ENCODE measurements at places on chromosomes 11 and 22. TPM values are rescaled to one million over a fixed set of nuclear protein-coding genes. Genes with fewer than 3 reads are reported as not detected.
A peak's percentile ranks its signal among the peaks of the same experiment; 100 is the strongest.

Gene ABCG4
- 0.28 TPM for total RNA-seq

Gene TNNT3
- 15.8 TPM for total RNA-seq

Gene SYT7
- 0.14 TPM for total RNA-seq

GRCh38 chr11:79018371-79018849, 422.4 kb downstream of the TENM4 start:
- H3K36me3 ChIP-seq, result no peaks in the 10 kb centered on the region
- H3K4me3 ChIP-seq, result no peak overlapping the region
- DNase-seq, result no peak
- H3K4me1 ChIP-seq, result no peaks in the 10 kb centered on the region

DNA sequence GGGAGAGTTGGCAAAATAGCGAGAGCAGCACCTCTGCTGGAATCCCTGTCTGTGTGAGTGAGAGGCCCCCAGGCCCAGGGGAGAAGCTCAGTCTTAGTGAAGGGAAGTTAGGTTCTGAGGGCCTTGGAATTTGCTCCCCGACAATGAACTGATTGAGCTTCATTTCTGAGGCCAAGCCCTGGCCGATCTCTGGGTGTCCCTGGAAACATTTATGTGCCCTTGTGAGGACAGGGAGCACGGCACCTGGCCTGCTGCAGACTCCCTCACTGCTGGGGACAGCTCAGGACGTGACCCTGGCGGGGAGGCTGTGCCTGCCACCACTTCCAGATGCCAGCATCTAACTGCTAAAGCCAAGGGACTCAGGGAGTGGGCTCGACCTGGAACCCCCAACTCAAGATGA, 52.0 kb downstream of the ARHGAP8 start:
- no peaks in the 10 kb centered on the region for H3K4me1 ChIP-seq
- H3K36me3 ChIP-seq, result no peaks in the 10 kb centered on the region
- DNase-seq, result no peak
- H3K4me3 ChIP-seq, result no peak overlapping the region

GRCh38 chr11:95089620-95090542, at the start of gene ENDOD1:
TSS of gene ENDOD1 (plus strand) at chr11:95089846. CDS start at chr11:95089928, 82 bp downstream.
- no peaks in the 10 kb centered on the region for H3K36me3 ChIP-seq
- H3K27ac ChIP-seq, result peak within 1 kb of the TSS; percentile 93
- peaks cover 8% of the 10 kb centered on the region for H3K27me3 ChIP-seq
- peaks cover 10% of the 10 kb centered on the region for H3K4me1 ChIP-seq
- peak within 1 kb of the TSS; percentile 72 for H3K4me3 ChIP-seq

DNA sequence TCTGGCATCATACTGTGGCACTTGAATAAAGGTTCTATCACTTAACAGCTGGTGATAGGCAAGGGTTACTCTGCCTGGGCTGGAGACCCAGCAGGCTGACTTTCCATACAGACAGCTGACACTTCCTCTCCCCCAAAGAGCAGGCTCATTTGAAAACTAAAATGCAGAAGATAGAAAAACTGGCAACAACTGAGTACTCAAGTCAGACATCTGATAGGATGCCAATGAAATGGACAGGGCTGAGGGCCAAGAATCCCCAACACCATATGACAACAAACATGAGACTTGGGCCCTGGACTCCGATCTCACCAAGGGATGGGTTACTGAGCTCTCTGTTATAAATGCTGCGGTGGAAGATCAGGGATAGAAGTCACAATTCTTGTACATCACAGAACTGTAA, 237.2 kb downstream of the LRRC4C start:
- H3K27me3 ChIP-seq, result no peaks in the 10 kb centered on the region
- no peaks in the 10 kb centered on the region for H3K4me1 ChIP-seq
- no peak overlapping the region for H3K27ac ChIP-seq
- no peak overlapping the region for H3K4me3 ChIP-seq
- H3K36me3 ChIP-seq, result no peaks in the 10 kb centered on the region
- no peak for DNase-seq

GRCh38 chr11:45169310-45170072, 23.1 kb downstream of the PRDM11 start:
- H3K4me3 ChIP-seq, result no peak overlapping the region
- no peaks in the 10 kb centered on the region for H3K27me3 ChIP-seq
- no peaks in the 10 kb centered on the region for H3K36me3 ChIP-seq
- no peak for DNase-seq

DNA sequence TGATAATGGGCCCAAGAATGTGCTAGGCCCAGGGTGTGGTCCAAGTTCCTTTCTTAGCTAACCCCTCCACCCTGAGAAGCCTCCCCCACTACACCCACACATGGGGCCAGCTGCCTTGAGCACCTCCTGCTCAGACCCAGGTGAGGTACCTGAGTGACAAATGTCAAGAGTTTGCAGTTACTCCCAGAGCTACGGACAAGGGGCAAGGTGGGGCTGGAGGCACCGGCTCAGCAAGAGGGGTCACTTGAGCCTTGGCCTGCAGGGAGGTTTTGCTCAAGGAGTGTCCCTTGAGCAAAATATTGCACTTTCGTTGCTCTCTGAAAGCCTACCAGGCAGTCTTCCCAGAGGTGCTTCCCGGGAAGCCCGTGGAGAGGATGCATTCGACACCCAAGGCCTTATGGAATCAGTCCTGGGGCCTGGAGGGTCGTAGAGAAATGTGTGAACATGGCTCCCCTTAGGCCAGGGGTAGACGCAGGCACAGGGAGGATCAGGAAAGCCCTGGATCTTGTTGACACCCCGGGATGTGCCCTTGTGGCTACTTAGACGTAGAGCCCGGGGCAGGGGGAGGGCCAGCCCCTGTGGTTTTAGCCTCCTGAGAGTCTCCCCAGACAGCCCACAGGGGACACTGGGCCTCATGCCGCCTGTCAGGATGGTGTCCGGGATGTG, 114.2 kb downstream of the KCNQ1 start:
- DNase-seq, result no peak
- H3K4me3 ChIP-seq, result no peak overlapping the region
- H3K4me1 ChIP-seq, result no peaks in the 10 kb centered on the region
- no peaks in the 10 kb centered on the region for H3K27me3 ChIP-seq
- H3K36me3 ChIP-seq, result no peaks in the 10 kb centered on the region
- H3K27ac ChIP-seq, result no peak overlapping the region

GRCh38 chr22:23034621-23035556, 35.4 kb upstream of the GNAZ start:
- H3K36me3 ChIP-seq, result no peaks in the 10 kb centered on the region
- no peak for DNase-seq
- peaks cover 44% of the 10 kb centered on the region for H3K4me1 ChIP-seq
- no peaks in the 10 kb centered on the region for H3K27me3 ChIP-seq

DNA sequence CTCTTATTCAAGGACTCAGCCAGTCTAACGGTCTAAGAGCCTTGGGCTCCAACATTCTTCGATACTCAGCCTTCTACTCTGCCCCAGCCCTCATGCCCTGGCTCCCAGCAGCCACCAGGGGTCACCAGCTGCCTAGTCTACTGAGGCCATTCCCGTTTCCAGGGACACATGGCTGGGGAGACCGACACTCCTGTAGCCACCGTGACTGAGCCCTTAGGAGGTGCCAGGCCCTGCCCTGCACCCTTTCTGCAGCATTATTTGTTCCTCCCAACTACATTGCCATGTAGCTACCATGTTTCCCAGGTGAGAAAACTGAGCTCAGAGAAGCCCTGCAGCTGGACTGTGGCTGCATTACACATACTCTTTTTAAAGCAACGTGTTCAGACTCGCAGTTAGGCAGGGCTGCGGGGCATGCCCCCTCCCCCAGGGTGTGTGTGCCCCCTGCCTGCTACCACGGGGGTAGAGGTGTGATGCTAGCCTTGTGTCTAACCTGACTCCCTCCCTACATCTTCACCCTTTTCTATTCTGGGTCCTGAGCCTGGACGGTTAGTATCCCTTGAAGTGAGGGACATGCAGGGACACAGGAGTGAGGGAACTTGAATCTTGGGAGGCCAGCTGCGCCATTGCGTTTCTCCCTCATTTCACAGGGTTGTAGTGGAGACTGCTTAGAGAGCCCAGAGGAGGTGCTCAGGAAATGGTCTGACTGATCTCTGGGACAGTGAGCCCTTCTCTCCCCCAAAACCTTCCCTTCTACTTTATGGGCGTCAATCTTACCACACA, 17.5 kb downstream of the ATG16L2 start:
- peak; percentile 59 for DNase-seq
- H3K36me3 ChIP-seq, result peaks cover 34% of the 10 kb centered on the region
- no peak overlapping the region for H3K4me3 ChIP-seq
- H3K27ac ChIP-seq, result no peak overlapping the region

- H3K36me3 ChIP-seq, result no peaks in the 10 kb centered on the region
- no peak overlapping the region for H3K4me3 ChIP-seq
- no peaks in the 10 kb centered on the region for H3K27me3 ChIP-seq
- H3K4me1 ChIP-seq, result no peaks in the 10 kb centered on the region
- H3K27ac ChIP-seq, result no peak overlapping the region
- peak; percentile 8 for DNase-seq
Observed at GRCh38 chr11:17498058-17498457, 21.4 kb upstream of the ABCC8 start.
